ENCODE measurements at places on chromosomes 4 and X.
A peak's percentile ranks its signal among the peaks of the same experiment; 100 is the strongest.

GRCh38 chr4:35884714-35885480 lies 359.4 kb downstream of the ARAP2 start:
- DNase-seq = no peak

DNA sequence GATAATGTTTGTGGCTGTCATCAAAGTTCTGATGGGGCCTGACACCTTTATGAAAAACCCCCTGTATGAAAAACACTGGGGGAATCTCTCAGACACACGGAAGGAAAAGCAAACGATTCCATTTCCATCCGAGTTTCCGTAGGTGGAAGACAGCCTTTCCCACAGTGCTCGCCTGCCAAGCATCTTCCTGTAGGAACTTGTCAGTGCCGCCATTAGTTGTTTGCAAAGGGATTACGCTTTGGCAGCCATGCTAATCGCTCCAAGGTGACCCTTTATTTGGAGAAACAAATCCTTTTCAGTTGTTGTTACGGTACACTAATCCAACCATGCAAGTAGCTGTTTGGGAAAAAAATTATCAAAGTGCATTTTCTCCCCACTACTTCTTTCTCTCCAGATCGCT lies 44.4 kb upstream of the STOX2 start:
- DNase-seq = no peak

DNA sequence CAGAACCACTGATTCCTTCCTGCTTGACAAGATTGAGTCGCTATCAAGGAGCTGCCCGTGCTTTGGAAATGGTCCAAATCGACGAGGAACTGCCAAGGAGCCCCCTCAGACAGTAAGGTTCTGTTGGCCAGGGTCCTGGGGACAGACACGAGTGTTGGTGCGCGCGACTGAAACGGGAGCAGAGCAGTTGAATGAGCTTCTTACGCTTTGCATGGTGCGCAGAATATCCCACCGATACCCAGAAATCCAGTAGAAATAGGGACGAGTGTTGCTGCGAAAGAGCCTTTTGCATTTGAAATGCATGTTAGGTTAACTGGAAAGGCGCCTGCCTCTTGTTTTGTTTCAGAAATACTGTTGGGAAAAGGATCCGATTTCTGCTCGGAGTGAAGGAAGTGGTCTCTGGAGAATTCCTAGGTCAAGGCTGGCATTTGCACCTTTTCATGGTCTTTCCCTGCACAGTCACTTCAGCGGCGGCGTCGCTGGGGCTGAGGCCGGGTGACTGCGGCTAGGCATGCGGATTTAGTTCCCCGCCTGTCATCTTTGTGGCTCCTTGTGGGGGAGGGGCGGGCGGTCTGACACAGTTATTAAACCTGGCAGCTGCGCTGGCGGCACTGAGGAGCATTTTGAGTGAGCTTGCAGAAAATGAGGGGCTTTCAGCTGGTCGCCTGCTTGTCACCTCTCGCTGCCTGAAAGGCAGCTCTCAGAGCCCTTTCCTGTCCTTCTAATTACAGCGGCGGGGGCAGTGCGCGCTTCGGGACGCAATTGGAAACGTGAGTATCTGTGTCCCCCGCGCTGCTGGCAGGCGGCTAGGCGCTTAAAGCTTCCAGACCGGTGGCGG lies 51.5 kb upstream of the TRIM2 start:
- peak; percentile 77 for DNase-seq

- no peak for DNase-seq
These were observed 210.7 kb upstream of the SLC7A11 start for GRCh38 chr4:138452826-138453225.
